ENCODE measurements at places on chromosomes 1 and 21.

- peak; percentile 47 for DNase-seq
Measured at GRCh38 chr1:51936531-51936930, 54.0 kb downstream of the RAB3B start.

DNA sequence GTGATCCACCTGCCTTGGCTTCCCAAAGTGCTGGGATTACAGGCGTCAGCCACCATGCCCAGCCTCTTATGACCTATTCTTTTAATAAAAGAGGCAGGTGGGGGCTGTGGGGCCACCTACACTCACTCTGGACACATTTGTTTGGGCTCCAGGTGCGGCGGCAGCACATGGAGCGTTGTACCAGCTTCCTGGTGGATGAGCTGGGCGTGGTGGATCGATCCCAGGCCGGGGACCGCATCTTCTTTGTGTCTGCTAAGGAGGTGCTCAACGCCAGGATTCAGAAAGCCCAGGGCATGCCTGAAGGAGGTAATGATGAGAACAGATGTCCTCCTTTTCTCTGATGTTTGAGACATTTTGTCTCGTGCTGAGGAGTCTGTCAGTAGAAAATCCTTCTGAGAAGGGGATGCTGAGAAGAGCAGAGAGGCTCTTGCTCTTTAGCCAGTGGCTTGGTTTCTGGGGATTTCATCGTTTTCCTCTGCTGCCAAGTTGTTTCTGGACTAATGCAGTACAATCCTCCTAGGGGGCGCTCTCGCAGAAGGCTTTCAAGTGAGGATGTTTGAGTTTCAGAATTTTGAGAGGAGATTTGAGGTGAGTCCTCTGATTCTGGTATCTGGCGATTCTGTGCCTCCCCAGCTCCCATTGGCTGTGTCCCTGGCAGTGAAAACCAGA, 17.9 kb upstream of the MIIP start:
- DNase-seq: no peak

GRCh38 chr1:67685558-67686266, 711 bp downstream of the GADD45A start:
- no peak for DNase-seq

GRCh38 chr1:30908696-30909364, at the start of gene SDC3:
Gene SDC3 (minus strand): TSS chr1:30908758. CDS start chr1:30908586, 172 bp downstream.
- no peak for DNase-seq

GRCh38 chr1:234107416-234108021, 203.0 kb downstream of the SLC35F3 start:
- no peak for DNase-seq

GRCh38 chr1:3807769-3808168, 11.5 kb upstream of the LRRC47 start:
- DNase-seq: no peak

DNA sequence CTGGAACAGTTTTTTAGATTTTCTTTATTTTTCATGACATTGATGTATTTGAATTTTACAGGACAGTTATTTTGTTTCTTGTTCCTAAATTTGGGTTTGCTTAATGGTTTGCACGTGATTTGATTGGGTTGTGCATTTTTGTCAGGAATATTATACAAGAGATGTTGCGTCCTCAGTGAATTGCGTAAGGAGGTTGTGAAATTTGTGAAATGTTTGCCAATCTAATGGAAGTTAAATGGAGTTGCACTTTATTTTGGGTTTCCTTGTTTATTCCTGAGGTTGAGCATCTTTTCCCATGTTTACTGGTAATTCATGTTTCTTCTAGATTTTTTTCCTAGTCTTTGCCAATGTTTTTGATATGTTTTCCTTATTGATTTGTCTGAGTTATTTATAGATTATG, 19.9 kb downstream of the ZNF648 start:
- no peak for DNase-seq

DNA sequence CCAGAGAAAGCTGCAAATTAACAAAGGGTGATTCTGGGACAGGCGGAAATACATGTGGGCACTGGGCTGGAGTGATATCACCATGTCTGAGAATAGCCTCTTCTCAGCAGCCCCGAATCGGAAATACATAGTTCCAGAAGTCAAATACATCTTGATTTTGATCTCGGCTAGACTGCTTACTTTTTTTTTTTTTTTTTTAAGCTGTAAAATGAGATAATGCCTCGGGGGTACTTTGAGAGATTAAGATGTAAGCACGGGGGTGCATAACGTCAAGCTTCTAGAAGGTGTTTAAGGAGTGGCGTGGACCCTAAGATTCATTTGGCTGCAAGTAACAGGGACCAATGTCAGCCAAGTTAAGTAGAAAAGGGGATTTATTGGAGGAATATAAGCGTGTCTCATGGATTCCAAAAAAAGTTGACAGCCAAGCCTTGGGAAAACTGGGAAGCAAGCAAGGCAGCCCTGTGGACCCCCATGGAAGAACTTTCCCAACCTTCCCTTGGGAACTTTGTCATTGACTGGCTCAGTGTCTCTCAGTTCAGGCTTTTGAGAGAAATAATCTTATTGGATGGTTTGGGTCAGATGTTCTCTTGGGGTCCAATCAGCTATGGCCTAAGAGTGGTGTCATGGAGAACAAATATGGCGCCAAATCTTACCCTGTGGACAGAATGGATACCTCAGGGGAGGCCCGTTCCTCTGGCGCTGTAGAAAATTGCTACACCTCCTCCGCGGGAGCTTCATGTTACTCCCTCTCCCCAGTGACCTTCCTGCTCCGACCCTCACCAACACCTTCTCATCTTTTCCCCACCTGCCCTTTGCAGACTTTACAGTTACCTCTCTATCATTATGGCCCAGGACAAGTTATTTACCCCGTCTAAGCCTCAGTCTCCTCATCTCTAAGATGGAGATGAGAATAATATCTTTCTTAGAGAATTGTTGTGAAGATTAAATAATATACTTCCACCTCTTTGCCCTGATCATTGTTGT, 186.6 kb downstream of the KAZN start:
- DNase-seq: no peak

GRCh38 chr1:61013946-61014667, 68.3 kb upstream of the NFIA start:
- no peak for DNase-seq

DNA sequence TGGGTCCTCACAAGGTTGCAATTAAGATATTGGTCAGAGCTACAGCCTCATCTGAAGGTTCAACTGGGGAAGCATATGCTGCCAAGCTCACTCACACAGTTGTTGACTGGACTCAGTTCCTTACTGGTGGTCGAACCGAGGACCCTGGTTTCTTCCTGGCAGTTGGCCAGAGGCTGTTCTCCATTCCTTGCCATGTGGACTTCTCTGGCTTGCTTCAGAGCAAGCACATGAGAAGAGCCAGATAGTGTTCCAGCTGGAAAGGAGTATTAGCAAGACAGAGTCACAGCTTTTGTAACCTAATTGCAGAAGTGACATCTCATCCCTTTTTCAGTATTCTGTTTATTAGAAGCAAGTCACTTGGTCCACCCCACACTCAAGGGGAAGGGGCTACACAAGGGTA, 23.6 kb downstream of the POU2F1 start:
- DNase-seq: no peak

- no peak for DNase-seq
Measured at GRCh38 chr1:168114845-168115244, 21.9 kb downstream of the GPR161 start.

DNA sequence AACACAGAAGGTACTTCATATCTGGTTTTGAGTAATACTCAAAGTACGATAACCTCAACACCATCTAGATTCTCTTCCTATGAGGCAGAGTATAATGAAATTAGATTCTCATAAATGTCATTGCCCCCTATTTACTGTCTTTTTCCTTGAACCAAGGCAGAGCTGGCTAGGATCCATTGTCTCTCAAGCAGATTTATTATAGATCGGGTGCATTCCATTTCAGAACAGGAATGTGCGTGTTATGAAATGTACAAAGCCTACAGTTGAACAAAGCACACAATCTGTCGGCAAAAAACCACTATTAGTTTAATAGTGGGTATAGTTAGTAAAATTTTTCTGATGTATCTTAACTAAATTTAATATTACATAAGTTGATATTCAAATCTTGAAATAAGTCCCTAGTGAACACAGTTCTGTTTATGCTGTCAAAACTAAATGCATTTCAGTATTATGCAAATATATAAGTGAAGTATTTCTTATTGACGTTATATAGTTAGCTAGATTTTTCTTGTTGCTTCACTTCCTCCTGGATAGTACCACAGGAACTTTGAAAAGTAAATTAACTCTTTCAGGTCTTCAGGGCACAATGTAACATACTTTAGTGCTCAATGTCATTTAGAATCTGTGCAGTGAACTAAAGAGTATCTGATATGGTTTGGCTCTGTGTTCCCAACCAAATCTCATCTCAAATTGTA, 92.1 kb downstream of the DDAH1 start:
- DNase-seq: peak; percentile 22

Measured in bronchial epithelial cell (primary cell).